KG1 (cell line): ENCODE measurements at places on chromosomes 5 and 9.

DNA sequence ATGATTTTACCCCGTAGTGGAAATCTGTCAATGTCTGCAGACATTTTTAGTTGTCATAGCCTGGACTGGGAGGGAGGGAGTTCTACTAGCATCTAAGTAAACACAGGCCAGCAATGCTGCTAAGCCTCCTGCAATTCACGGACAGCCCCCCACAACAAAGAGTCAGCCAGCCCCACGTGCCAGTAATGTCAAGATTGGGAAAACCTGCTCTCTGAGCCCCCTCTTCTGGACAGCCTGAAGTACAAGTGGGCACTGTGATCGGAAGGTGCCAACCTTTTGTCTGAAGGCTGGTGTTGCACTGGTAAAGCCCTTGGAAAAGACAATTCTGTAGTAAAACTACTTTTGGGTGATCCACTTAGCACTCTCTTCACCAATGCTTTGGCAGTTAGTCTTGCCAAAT is 154.5 kb downstream of the TARS1 start:
- DNase-seq: no peak

GRCh38 chr9:122368642-122369041 is 2.2 kb upstream of the PTGS1 start:
- DNase-seq: no peak

- no peak for DNase-seq
Measured at GRCh38 chr5:177468685-177469628, 4.5 kb downstream of the DBN1 start.

DNA sequence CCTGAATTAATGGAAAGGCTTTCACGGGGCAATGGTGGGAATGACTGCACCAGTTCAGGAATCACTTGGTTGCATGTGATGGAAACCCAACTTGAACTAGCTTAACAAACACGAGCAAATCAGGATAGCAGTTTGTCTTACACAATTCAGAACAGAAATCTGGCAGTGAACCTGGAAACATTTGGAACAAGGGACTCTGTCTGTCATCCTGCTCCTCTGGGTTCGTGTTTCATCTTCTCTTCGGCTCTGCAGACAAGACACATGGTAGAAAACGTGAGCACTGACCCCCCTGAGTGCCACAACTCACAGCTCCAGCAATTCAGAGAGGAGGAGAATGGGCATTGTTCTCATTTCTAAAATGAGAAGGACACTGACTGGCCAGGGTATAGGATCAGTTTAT is 218.1 kb upstream of the NREP start:
- no peak for DNase-seq

DNA sequence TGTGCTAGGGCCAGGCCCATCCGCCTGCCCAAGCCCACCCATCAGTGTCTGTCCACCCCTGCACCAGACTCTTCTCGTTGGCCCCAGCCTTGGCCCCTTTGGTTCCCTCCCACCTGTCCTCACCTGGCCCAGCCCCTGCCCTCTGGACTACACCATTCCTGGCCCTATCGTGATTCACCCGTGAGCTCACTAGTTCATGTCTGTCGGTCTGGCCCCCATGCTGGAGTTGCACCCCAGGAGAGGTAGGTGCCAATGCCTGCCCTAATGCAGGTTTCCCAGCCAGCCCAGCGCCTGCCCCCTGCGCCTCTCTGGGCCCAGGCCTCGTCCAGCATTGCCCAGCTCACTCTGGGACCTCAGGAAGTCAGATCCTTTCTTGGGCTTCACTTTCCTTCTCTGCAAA is 115.4 kb upstream of the LMX1B start:
- DNase-seq: no peak

DNA sequence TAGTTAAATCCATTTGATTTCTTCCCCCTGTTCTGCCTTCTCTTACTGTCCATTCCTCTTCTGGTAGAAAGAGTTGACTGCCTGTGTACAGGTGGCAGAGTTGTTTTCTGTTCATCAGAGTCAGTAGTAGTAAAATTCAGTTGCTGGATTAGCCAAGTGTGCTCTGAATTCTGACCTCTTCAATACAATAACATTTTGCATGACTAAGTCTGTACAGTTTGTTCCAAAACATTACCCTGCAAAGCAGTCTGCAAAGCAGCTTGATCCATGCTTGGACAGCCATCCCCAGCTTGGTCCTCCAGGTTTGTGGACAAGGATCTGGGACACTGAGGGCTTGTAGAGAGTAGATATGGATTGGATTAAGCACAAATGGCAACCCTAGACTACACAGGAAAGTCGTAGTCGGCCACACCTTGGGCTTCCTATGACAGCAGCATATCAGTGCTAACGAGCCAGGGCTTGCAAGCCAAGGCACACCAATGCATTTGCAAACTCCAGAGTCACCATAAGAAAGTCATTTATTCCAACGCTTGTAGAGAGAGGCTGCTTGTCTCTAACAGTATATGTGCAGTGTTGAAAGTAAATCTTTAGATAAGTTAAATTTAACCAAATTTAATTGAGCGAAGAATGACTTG is 25.2 kb downstream of the IL12B start:
- DNase-seq: no peak

- DNase-seq: no peak
Measured at GRCh38 chr5:118678746-118679145, 309.6 kb downstream of the DTWD2 start.

- DNase-seq: no peak
Measured at GRCh38 chr9:123218831-123219230, 49.6 kb downstream of the STRBP start.

GRCh38 chr5:89120719-89121118 is 237.7 kb upstream of the MEF2C start:
- DNase-seq: no peak

DNA sequence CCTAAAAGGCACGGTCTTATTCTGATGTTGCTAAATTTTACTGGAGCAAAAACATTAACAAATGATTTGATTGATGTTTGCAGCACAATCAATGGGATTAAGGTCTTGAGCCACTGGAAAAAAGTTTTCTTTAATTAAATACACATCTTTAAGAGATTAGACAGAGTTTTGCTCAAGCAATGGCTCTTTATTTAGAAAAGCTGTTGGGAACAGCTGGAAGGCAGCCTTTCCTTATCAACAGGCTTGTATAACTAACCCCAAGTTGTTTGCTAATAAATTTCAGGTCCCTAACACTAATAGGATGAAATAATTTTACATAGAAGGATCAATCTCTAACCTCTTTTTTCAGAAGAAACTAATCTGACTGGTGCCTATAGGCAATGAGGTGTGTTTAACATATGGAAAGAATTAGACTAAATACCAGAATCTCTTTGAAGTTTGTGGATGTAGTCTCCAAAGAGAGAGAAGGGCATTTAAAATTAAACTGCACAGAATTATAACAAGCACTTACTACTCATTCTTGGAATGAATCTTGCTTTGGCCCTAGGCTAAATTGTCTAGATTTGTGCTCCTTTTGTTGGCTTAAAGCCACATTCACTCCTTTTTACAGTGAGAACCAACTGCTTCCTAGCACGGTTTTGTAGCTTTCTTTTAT is 67.3 kb upstream of the TNFAIP8 start:
- no peak for DNase-seq

DNA sequence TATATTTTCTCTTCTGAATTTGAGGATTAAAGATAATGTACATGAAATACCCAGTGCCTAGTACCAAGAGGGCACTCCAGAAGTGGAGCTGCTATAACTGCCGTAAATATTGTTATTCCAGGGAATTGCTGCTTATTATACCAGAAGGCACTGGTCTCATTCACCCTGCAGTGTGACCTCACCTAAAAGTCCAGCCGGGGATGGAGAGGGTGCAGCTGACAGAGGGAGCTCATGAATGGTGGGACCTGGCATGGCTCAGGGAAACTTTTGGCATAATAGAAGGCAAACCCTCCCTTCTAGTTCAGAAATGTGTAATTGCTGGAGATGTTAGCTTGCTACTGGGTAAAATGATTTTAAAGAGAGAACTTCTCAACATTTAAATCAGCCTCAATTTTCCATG is 108.5 kb downstream of the MVB12B start:
- no peak for DNase-seq

DNA sequence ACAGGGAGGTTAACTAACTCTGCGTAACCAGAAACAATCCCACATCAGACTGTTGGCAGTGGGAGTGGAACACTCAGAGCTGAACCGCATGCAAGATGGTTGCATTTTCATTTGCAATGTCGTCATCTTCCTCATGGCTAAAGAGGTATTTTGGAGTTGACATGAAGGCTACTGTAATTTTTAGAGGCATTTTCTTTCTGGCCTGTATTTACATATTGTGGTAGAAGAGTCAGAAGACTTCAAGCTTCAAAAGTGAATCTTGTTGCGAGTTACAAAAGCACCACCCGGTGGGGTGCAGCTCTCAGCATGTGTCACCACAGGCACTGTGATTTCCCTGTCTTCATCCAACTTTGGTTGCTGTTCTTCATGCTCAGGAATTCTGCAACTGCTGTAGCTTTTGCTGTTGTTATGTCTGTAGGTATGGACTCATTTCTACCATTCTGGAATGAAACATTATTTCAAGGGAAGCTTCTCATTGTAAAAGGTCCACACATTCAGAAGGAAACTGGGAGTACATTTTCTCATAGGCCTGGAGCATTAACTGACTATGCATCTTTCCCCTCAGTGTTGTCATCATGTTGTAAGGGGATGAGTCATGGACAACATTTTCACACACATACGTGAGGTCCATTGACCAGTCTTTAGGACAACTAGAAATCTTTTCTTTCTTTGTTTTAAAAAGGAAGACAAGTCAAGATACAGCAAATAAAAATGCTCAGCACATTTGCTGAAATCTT is 35.4 kb upstream of the GDNF start:
- no peak for DNase-seq

GRCh38 chr9:77807846-77808750 is 160.0 kb upstream of the GNA14 start:
- no peak for DNase-seq

- DNase-seq: no peak
Measured at GRCh38 chr5:132334812-132335211, 34.7 kb upstream of the SLC22A5 start.

GRCh38 chr9:76302947-76303550 is 91.2 kb downstream of the RFK start:
- DNase-seq: peak; percentile 15

- DNase-seq: no peak
Measured at GRCh38 chr9:138016406-138017187, 139.0 kb downstream of the CACNA1B start.

- DNase-seq: no peak
Measured at GRCh38 chr9:33697171-33697570, 98.2 kb upstream of the PRSS3 start.

- no peak for DNase-seq
Measured at GRCh38 chr9:114282507-114282906, 40.4 kb upstream of the ORM1 start.

DNA sequence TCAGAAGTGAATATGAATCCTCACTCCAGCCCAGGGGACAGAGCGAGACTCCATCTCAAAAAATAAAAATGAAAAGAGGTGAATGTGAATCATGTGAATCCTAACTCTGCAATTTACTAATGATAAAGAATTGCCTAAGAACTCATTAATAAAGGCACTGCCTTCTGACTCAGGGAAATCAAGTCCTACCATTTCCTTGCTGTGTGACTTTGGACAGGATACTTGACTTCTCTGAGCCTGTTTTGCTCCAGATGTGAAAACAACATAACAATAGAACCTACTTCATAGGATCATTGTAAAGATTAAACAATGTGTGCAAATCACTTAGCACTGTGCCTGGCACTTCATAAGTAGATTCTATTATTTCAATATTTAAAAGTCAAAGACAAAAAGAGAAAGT is 15.1 kb upstream of the PWWP2A start:
- no peak for DNase-seq

- no peak for DNase-seq
Measured at GRCh38 chr9:131329241-131329641, 39.7 kb downstream of the PLPP7 start.

DNA sequence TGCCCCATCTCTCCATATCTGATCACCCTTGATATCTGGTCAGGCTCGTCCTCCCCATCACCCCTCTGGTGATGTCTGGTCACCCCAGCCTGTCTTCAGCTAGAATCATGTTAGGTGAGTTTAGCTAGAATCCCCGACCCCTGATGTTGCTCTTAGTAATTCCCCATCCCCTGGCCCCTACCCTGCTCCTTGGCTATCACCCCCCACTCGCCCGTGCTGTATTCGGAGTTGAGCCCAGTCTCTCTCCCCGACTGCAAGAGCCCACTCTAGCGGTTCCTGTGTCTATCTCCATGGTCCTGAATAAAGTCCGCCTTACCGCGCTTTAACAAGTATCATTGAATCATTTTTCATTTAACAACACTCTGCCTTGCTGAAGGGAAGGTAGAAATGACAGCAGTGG is 33.7 kb downstream of the ADAMTS2 start:
- no peak for DNase-seq

GRCh38 chr9:80496901-80497556 is 925.3 kb downstream of the TLE4 start:
- DNase-seq: no peak

DNA sequence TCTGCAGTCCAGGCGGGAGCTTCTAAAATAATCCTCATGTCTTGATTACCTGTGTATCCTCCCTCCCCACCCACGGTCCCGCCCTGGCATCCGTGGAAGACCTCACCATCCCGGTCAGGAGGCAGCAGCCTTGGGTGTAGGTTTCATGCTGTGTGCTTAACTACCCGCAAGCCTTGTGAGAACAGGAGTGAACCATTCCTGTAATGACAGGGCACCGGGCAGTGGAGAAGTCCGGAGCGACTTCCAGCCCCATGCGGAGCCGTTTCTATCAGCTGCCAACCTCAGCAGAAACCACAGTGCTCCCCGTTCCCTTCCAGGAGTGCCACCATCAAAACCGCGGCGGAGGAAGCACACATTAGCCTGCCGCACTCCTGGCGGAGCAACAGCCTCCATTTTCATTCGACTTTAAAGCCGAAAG is 123.5 kb upstream of the LMX1B start:
- no peak for DNase-seq
